ENCODE measurements at places on chromosomes 7 and 10.

DNA sequence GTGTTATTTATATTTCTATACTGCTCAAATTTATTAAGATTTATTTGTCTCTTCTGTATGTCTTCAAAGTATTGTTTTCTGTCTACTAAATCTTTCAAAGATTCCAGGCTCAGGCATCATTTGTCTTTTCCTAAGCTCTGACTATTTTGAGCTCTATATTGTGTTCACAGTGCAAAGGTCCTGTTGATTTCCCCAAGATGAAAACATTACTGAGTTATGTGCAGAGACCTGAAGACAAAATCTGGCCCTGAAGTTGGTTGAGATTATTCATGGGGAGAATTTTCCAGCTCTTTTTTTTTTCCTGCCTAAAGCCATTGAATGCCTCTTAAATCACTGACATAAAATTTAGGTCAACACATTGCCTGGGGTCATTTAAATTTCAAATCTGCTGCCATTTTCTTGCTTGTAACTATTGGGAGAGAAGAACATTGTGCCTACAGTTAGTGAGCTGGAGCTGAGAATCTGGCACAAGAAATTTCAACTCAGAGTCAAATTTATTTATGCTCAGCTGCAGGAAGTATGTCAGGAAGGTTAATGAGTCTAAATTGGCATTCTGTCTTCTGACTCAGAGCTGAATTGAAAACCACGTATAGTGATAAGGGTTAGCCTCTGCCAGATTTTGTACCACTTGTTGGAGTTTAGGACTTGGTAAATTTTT lies 31.6 kb downstream of the CSTF2T start:
- DNase-seq = no peak

GRCh38 chr7:110775046-110775445 lies 315.9 kb upstream of the LRRN3 start:
- no peak for DNase-seq

- no peak for DNase-seq
These were observed 11.4 kb downstream of the NPVF start for GRCh38 chr7:25216837-25217236.

DNA sequence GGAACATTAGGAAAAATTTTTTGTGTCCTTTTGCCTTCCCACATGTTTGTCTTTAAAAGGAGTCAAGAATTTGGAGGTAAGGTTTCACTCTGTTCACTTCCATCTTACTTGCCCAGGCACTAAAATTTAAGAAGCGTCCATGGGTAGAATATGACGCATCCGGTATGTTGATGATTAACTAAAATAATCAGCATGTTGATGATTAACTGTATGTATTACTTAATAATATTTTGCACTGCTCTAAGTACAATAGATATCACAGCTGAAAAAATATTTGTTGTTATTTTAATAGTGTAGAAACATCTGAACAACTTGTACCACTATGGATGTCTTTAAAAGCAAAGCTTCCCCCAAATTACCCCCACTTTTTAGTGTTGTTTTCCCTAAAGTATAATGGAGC lies 11.5 kb downstream of the ANKRD22 start:
- no peak for DNase-seq

GRCh38 chr10:6056411-6057135 lies 5.6 kb downstream of the IL2RA start:
- peak; percentile 20 for DNase-seq

GRCh38 chr7:37297546-37297945 lies 151.1 kb downstream of the ELMO1 start:
- DNase-seq = no peak

GRCh38 chr10:18140149-18140956 lies at the start of gene CACNB2:
TSS of gene CACNB2 (plus strand) at chr10:18140424.
- DNase-seq = peak; percentile 23

DNA sequence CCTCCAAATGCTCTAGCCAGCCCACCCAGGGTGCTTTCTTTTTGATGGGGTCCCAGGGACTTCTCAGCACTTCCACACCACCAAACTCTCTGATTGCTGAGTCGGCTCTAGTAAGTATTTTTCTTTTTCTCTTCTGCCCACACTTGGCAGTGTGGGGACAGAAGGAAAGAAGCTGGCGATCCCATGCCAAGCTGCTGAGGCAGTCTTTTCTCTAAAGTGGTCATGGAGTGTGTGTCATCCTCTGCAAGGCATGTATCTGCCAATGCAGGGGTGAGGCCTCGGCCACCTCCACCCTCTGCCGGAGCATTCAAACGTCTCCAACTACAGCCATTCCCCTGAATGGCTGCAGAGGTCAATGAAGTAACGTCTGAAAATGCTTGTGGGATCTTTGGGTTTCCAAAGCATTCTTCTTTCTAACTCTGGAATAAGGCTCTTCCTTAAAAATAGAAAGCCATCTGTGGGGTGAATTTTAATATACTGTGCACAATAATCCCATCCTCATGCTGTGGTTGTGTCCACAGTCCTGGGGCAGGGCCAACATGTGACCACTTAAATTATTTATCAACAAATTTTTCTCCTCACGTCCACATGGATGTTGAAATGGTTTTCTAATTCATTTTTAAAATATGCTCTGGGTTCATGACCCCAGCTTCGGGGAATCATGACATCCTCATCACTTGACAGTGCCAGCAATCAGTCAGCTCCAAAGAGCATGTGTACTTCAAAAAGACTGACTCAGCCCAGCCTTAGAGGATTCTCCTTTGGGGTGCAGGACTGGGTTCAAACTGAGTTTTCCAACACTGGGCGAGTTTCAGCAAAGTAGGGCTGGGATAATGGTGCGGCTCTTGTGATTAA lies 171.3 kb upstream of the ITGB1 start:
- no peak for DNase-seq

GRCh38 chr10:12617191-12618175 lies 268.1 kb downstream of the CAMK1D start:
- DNase-seq = no peak

GRCh38 chr10:75836064-75836463 lies 404.6 kb downstream of the LRMDA start:
- DNase-seq = no peak

- DNase-seq = no peak
These were observed 1.4 kb downstream of the CCDC136 start for GRCh38 chr7:128793181-128793547.

GRCh38 chr7:16189026-16189715 lies 232.2 kb downstream of the CRPPA start:
- DNase-seq = no peak

- no peak for DNase-seq
These were observed 10.6 kb downstream of the HACD1 start for GRCh38 chr10:17606547-17607040.

DNA sequence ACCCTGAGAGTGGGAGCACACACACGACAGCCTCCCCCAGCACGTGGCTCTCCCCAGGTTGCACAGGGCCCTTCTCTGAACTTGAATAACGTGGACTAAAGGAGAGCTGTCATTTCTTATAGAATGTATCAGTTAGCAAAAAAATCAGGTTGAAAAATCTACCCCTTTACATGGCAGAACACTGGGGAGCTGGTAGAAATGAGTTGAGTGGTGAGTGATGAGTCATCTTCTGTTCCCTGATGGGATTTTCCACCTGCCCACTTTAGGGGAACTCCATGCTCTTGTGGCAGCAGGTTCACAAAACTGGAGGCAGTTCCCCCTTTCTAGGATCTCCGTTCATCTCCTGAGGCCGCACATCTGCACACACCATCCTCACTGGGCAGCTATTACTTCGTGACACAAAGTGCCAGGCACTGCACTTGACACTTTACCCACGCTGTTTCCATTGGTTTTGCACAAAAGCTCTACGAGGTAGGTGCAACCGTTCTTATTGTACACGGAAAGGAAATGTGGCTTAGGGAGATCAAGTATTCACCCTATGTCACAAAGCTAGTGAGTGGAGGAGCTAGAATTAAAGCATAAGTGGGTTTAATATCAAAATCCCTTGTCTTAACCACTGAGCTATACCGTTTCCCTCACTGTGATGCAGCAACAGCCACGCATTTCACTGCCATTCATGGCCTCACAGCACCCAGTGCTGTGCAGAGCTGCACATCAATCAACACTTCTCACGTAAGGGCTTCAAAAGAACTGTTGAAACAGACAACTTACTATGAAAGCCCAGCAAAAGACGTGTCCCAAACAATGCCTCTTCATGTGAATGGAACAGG lies 80.2 kb downstream of the RNF216 start:
- peak; percentile 79 for DNase-seq

- DNase-seq = no peak
These were observed 754.6 kb downstream of the AUTS2 start for GRCh38 chr7:70352906-70353305.

DNA sequence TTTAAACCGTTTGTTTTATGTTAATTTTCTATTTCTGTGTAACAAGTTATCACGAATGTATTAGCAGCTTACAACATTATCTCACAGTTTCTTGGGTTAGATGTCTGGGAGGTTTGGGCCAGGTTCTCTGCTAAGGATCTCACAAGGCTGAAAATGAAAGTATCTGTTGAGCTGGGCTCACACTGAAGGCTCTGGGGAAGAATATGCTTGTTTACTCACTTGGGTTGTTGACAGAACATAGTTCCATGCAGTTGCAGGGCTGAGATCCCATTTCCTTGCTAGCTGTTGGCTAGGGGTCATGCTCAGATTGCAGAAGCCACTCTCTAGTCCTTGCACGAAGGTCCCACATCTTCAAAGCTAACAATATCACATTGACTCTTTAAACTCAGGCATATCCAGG lies 266.6 kb upstream of the GNAI1 start:
- DNase-seq = no peak

GRCh38 chr7:36621396-36621795 lies 102.9 kb downstream of the AOAH start:
- no peak for DNase-seq

- no peak for DNase-seq
These were observed 230.0 kb upstream of the GRB10 start for GRCh38 chr7:51012569-51013217.

DNA sequence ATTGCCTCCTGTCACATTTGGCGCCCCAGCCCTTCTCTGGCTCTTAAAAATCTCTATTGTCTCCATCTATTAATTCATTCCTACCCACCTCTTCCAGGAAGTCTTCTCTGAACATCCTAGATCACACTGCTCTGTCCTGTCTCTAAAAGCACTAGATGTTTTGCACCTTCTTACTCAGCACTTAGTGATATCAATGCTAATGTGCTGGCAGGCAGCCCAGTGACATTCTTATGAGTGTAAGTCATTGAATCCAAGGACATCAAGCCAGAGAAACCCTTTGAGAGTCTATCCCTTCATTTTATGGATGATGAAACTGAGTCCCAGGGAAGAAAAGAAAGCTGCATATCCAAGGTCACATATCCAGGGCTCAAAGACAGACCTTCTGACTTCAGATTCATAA lies 48.3 kb upstream of the PAX2 start:
- DNase-seq = peak; percentile 20

DNA sequence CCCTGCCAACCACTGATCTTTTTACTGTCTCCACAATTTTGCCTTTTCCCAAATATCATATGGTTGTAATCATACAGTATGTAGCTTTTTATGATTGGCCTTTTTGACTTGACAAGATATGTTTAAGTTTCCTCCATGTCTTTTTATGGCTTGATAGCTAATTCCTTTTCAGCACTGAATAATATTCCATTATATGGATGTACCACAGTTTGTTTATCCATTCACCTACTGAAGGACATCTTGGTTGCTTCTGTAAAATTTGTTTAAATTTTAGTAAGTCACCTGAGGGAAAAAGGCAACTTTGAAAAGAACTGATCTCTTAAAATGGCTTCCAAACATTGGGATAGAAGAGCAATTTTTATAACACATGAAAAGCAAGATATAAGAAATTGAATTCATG lies 43.5 kb downstream of the ATRNL1 start:
- DNase-seq = no peak

DNA sequence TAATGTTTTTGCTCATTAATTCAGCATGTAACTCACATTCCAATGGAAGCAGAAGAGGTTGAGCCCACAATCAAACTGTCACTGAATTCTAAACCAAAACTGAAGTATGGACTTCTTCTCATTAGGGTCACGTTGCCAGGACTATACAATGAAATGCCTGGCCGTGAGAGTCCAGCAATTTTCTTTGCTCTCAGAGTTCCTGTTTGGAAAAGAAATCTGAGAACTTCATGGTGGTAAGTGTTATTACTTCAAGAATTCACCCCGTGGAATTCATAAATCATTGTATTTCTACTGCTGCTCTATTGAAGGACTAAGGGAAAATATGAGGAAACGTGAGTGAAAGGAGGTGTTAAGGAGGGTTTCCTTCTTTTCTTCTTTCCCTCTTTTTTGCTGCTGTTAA lies 441.8 kb upstream of the AKR1E2 start:
- no peak for DNase-seq

GRCh38 chr7:139016931-139017511 lies 18.8 kb downstream of the ZC3HAV1L start:
- peak; percentile 71 for DNase-seq

DNA sequence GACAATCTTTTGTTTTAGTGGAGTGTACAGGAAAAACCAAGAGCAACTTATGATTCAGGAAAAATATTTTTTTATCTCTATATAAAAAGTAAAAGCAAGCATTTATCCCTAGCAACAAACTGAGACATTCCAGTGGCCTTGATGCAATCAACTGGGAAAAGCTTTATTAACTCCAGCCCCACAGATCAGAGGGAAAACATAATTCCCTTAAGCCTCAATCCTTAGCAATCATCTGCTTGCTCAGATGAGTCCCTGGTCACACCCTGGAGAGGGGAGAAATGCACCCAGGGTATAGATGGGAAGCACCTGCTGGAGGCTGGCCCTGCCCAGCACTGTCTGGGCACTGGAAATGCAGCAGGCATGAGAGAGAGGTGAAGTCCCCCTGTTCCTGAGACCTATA lies 636.6 kb downstream of the TNS3 start:
- no peak for DNase-seq

GRCh38 chr7:140534743-140535142 lies 55.4 kb upstream of the MKRN1 start:
- DNase-seq = no peak

DNA sequence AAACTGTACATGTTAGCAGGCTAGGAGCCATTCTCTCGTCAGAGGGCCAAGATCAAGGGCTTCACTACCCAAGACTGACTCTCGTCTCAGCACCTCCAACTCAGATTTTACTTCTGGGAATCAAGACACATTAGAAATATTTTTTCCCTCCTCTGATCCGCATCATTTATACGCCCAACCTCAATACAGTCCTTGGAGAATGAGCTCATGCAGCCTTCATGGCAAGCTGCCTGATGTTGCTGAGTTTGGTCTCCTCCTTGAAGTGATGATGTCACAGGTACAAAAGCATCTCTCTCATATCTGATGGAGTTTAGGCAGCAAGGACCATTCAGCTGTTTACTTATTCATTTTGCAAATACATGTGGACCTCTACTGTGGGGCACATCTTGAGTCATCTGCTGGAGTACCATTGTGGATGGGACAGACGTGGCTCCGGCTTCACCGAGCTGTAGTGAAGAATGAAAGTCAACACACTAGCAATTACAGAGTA lies 114.0 kb downstream of the BMPER start:
- no peak for DNase-seq

GRCh38 chr10:8508882-8509281 lies 454.4 kb downstream of the GATA3 start:
- DNase-seq = no peak

DNA sequence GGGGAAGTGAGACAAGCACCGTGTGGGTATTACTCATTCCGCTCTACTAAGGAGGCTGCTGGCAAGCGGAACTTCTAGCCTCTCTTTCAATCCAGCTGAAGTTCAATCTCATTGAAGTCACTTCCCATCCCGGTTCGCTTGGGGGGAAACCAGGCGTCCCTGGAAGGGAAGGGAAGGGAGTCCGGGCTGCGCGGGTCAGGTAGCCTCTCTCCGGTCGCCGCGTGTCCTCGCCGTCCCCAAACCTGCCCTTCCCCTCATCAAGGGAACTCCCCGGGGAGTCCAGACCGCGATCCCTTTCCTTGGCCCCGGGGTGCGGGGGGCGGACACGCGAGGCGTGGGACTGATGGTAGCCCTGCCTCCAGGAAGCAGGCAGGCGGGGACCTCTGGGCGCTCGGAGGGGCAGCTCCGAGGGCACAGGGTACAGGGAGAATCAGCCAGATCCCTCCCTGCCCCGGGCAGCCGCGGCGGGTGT lies 598 bp upstream of the ZEB1 start:
- peak; percentile 74 for DNase-seq
